ENCODE measurements at places on chromosomes 6 and 20.

GRCh38 chr6:80605165-80605989 is 498.9 kb downstream of the BCKDHB start:
- DNase-seq: no peak

- no peak for DNase-seq
These were observed 256.5 kb upstream of the RIN2 start for GRCh38 chr20:19501476-19502115.

- no peak for DNase-seq
These were observed 51.0 kb downstream of the EDN3 start for GRCh38 chr20:59351157-59352040.

DNA sequence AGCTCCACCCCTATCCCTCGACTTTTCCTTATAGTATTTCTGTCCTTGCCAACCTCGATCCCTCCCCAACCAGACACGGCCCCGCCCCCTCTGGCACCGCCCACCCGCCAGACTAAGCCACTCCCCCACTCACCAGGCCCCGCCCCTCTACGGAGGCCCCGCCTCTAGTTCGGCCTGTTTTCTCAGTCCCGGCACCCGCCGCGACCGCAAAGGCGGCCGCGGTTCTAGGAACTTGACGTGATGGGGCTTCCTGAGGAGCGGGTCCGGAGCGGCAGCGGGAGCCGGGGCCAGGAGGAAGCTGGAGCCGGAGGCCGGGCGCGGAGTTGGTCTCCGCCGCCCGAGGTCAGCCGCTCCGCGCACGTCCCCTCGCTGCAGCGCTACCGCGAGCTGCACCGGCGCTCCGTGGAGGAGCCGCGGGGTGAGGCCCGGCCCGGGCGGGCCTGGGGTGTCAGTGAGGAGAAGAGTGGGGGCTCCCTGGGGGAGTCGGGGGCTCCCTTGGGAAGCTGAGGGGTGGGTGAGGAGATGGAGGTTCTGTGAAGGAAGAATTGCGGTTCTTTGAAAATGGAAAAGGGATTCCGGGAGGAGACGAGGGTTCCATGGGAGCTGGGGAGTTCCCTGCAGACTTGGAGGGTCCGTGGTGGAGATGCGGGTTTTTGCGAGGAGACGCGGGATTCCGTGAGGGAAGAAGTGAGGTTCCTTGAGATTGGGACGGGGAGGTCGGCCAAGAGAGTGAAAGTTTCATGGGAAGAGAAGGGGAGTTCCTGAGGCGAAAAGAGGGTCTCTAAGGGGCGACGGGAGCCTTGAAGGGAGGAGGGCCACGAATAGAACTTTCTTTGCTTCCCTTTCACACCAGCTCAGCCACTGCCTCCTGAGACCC is at the start of gene ACSS2:
TSS of gene ACSS2 (plus strand) at position 207 of the 877 bp plus-strand sequence. CDS start at position 241, 34 bp downstream.
- DNase-seq: no peak

- DNase-seq: no peak
These were observed 84.4 kb downstream of the PKIB start for GRCh38 chr6:122694602-122695001.

DNA sequence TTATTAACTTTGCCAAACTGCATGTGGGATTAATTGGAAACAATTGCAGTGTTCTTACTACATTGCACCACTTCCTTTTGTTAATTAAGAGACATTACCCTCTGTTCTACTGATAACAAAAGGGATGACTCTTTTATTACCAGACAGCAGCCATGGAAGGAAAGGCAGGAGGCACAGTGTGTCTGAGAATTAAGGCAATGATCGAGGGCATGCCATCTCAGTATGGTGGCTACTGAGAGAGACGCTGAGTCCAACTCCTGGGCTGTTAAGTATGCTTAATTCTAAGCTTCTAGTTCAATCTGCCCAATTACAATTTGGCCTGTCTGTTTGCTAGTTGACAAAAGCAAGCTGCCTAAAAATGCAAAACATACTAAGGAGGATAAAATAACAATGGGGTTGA is 227.4 kb downstream of the PHACTR1 start:
- DNase-seq: no peak

DNA sequence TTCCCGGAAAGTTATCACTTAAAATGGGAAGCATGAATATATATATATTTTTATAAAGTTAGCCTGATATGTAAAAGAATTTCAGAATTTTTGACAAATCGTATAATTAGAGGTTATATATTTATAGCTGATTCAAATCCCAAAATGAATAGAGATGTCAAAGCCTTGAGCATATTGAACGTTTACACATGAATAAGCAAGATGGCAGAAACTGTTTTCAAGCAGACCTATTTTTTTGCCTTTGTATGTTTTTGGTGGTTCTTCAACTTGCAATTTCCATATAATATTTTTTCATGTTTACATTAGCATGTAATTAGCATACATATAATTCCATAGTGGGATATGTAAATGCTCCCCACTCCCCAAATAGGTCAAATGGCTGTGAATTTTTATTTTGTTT is 189.9 kb downstream of the PRL start:
- DNase-seq: no peak

All from WTC11 (cell line).